ENCODE measurements at places on chromosomes 3 and 15.

- DNase-seq = no peak
These were observed at the start of gene PPM1M for GRCh38 chr3:52245322-52246263. Gene PPM1M, plus strand, starts transcription at chr3:52245759. Its CDS starts 66 bp downstream, at chr3:52245825.

- DNase-seq = no peak
These were observed 293.3 kb upstream of the CNTN4 start for GRCh38 chr3:1805331-1805730.

GRCh38 chr3:6734395-6734746 lies 126.5 kb upstream of the GRM7 start:
- DNase-seq = no peak

DNA sequence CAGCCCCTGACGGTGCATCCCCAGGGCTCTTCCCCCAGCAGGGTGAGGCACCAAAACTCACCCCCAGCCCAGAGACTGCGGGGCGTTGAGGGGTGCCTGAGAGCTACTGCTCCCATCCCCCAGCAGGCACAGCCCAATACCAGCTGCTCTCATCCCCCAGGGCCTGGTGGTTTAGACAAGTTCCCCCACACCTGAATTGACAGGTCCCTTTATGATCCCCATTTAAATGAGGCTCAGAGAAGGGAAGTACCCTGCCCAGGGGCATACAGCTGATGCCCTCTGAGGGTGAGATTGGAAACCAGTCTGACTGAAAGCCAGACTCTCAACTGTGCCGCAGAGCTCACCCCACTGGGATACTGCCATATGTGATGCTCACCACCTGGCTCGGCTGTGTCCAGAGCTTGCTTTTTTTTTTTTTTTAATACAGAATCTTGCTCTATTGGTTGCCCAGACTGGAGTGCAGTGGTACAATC lies 20.1 kb downstream of the DUSP7 start:
- DNase-seq = no peak

DNA sequence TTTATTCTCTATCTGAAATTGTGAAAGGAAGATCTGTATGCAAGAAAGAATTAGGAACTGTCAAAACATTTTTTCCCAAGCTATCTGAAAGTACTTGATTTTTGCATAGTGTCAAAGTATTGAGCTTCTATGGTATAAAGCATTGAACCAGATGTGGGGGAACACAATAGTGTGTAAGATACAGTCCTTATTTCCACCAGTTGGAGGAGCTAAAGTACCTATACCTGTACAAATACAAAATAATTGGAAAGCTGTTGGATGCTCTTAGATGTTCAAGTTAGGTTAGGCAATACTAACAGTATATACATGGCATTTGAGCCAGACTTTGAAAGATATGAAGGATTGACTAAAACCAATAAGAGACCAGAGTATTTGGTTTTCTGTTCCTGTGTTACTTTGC lies 148.4 kb downstream of the B3GALNT1 start:
- DNase-seq = no peak

DNA sequence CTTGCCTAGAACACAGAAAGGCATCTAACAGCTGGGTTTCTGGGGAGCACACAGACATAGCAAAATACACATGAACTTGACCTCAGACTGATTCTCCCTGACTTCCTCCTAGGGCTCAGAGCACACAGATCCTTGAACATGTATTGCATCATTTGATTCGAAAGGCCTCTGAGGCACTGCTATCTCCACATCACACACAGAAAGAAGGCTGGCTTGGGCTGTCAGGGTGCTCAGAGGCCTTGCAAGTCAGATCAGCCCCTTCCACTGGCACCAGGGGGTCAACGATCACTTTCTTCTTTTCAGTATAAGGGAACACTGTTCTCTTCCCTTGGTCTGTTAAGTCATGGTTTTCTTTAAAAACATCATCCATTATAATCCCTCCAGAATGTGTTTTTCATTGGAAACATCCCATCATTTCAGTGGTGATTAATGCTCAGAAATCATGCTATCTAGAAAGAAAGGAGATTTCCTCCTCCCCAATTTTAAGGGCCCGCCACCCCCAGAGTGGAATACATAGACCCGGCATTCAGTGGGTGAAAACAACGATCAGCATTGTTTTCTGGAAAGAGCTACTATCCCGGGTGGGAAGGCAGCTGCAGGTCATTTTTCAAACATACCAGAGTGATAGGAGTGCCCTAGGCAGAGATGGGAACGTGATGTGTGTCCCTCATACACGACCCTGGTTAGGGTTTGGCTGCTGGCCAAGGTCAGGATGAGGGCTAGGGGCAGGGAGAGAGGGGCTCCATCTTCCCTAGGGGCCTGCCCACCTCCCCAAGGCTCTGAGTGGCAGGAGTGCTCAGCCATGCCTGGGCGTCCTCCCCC lies 253.3 kb upstream of the LYSMD4 start:
- DNase-seq = no peak

- no peak for DNase-seq
These were observed 54.2 kb upstream of the RGMA start for GRCh38 chr15:93143186-93143585.

GRCh38 chr3:127831723-127832172 lies 9.4 kb upstream of the MGLL start:
- DNase-seq = no peak

DNA sequence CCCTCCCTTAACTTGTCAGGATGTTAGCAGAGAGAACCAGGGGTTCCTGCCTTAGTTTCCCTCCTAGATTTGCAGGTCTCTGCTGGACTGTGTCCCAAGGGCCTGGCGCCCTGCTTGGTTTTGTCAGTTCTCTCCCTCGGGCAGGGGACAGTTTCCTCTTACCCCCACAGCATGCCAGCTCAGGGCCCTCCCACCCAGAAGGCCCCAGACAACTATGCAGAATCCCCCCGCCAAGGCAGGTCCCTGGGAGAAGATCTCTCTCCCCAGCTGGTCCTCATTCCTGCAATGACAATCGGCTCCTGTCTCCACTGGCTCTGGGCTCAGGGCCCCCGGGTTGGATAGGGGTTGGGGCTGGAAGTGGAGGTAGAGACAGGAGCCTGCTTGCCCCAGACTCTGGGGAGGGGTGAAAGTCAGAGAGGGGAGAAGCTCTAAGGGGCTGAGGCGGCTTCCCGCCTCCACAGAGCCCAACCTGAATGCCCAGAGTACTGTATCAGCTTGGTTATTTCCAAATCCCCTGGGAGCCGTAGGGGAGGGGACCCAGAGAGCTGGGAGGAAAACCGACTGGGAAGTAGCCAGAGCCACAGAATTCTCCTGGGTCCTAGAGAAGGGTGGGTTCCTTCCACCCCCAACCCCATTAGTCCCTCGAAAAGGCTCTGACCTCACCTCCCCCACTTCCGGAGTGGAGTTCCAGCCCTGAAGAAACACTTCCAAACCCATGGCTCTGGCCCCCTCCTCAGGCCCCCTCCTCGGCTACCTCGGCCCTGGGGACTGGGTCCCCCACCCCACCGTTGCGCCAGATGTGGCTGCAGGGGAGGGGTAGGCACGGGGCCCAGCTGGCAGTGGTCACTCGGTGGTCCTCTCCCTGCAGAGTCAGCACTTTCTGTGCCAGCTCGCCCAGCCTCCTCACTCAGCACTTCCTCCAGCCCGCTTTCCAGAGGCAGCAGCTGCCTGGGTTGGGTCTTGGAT lies 3.8 kb upstream of the LOXL1 start:
- DNase-seq = no peak
